ENCODE measurements at places on chromosomes 2 and 18. TPM values are rescaled to one million over a fixed set of nuclear protein-coding genes. Genes with fewer than 3 reads are reported as not detected.

DNA sequence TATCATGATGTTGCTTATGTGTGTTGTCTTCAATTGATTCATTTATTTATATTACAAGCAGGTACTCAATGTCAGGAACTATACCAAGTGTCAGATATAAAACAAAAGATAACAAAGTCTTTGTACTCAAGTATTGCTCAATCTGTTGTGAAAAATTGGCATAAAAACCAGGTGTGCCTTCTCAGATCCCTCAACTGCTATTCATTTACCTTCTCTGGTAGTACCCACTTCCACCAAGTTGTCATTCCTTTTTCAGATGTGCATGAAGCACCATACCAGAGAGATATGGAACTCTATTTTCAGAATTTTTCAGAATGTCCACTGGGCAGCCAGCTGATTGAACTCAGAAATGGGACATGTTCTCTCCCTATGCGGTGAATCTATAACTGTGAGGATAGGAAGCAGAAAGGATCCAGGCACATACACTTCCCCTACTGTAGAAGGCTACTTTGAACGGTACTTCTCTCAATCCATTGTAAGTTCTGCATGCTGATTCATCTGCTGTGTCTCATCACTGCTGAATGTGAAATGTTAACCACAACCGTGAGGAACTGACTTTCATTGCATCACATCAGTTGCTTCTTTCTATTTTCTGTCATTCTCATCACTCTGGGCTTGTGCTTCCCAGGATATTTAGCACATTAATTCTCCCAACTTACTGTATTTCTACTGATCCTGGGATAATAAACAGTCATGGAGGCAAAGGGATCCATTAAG, 1621.3 kb downstream of the SUCLG1 start:
- DNase-seq: peak; percentile 59

- DNase-seq: no peak
Observed at GRCh38 chr2:45616658-45617411, 5.8 kb upstream of the SRBD1 start.

SPP2 gene
- polyA plus RNA-seq: not detected

TMEM17 gene
- polyA plus RNA-seq: 2.1 TPM

- no peak for DNase-seq
Observed at GRCh38 chr2:64350996-64351395, 103.0 kb upstream of the LGALSL start.

DNA sequence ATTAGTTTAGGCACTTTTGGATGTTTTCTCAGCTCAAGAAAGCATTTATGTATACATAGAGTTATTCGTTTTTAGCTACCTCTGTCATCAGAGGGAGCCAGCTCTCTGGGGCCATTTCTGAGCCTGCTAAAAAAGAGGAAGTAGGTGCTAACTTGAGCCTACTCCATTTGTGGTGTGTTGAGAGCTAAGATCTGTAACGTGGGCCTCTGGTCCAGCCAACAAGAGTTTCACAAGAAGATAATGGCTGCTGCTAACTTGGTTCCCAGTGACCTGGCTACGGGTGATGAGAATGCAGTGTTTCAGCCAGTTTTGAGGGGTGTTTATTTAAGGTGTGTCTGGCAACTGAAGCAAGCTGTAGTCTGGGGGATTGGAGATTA, 182.5 kb downstream of the PRKCE start:
- DNase-seq: no peak

GRCh38 chr18:4017480-4017879, 437.6 kb downstream of the DLGAP1 start:
- no peak for DNase-seq

- no peak for DNase-seq
Observed at GRCh38 chr2:221726894-221727513, 154.9 kb upstream of the EPHA4 start.

DNA sequence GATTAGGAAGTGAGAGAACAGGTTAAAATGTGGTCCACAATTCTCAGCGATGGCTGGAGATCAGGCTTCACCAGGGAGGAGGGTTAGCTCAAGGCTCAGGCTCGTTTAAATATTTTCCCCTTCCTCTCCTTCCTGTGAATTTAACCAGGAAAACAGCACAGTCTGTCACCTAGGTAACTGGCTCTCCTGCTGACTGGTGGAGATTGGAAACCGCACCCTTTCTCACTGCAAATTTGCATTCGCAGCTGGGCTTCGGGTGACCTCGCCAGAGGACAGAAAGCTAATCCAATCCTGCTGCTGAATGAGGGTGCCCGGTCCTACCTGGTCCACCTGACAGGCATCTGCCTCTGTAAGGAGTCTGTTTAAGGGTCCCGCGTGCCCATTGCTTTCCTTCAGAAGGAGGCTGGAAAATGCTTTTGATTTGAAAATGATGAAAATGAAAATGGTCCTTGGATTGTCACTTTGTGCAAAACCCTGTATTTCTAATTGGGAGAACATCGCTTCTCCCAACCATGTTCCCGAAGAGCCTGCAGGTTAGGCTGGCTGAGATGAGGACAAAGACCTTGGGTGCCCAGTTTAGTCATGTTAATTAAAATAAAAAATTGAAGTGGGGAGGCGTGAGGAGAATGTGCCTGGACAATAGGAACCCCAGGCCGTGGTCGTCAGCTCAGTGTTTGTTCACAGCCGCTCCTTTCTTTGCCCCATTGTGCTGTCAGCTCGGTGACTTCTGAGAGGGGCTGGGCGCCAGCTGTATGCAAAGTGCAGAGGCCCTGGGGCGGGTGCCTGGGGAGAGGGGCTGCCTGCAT, 43.4 kb upstream of the MTCL1 start:
- DNase-seq: no peak

- no peak for DNase-seq
Observed at GRCh38 chr2:104874230-104874629, 20.3 kb downstream of the POU3F3 start.

- no peak for DNase-seq
Observed at GRCh38 chr2:217980036-217980435, 22.8 kb downstream of the TNS1 start.

NCKAP5 gene
- polyA plus RNA-seq: 16.6 TPM

- peak; percentile 6 for DNase-seq
Observed at GRCh38 chr18:12991821-12992179, 638 bp downstream of the CEP192 start.

- no peak for DNase-seq
Observed at GRCh38 chr18:76353500-76353899, 141.5 kb downstream of the ZNF516 start.

- DNase-seq: no peak
Observed at GRCh38 chr18:47247416-47248114, 3.9 kb downstream of the SKOR2 start.

PREB gene
- polyA plus RNA-seq: 57.3 TPM

DNA sequence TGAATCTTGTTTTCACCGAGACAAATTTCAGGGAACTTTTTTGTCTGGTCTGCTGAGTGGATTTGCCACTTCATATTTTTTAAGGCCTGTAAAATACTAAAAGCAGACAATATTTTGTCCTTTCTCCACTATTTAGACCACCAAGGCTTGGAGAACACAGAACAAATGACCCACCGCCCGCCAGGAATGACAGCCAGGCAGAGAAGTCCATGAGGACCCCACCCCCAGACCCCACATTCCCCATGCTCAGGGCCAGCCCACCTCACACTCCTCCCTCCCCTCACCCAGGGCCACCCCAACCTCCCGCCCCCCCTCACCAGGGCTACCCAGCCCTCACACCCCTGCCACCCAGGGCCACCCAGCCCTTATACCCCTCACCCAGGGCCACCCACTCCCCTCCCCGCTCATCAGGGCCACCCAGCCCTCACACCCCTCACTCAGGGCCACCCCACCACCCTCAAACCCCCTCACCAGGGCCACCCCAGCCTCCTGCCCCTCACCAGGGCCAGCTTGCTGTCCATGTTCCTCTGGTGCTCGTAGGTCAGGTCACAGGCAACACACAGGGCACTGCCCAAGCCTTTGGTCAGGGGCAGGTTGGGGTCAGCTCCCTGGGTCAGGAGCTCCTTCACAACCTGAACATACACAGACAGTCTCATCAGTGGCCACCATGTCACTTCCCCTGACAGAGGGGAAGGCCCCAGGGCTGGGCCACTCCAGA, 50.6 kb downstream of the ANKMY1 start:
- no peak for DNase-seq

DNA sequence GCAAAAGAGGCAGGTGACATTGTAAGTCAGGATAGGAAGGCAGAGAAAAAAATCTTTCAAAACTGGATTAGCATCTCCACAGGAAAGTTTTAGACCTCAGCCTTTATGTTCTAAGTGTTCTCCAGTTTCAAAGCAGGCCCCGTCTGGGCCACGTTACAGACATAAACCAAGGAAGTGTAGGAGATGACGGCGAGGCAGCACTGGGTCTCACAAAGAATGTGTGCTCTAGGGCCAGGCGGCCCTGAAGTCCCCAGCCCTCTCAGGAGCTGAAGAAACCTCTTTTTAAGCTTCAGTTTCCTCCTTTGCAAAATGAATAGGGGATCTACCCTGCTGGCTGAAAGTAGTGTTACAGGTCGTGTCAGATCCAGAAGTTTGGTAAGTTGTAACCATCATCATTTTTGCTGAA, 81.7 kb downstream of the SPRED2 start:
- DNase-seq: no peak

MC2R gene
- polyA plus RNA-seq: not detected

DNA sequence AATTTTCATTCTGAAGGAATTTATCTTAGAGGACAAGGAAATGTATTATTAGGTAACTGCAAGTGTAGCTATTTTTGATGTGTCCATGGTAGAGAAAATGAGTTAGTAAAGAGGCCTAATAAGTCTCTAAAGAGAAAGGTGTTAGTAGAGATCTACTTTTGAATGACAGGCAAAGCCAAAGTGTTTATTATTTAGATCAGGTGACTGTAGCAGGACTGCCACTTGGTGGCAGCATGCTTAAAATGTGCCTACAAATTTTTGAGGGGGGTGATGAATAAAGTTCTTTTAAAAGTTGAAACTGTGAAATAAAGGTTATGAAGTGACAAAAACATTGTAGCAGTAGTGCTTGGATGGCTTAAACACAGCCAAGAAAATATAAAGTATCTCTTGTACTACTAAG, 421.5 kb upstream of the MEIS1 start:
- no peak for DNase-seq

DNA sequence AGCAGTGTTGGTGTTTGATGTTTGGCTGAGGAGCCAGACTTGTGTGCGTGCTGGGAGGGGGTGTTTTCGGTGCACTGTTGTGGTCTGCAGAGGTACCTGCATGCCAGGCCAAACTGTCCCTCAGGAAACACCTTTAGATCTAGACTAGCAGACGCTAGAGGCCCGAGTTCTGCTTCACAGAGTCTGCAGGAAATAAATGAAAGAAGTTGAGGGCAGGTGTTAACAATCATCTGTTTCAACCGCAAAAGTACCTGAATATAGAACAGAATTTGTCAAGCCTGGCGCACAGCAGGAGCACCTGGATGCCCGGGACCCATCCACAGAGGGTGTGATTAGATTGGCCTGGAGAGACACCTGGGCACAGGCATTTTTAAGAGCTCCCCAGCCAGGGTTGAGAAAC, 40.5 kb upstream of the REL start:
- no peak for DNase-seq

GRCh38 chr2:159941729-159942128, 120.7 kb downstream of the PLA2R1 start:
- DNase-seq: no peak

All from AG04450 (cell line).